ENCODE measurements at places on chromosomes 6 and 20. TPM values are rescaled to one million over a fixed set of nuclear protein-coding genes. Genes with fewer than 3 reads are reported as not detected.
A peak's percentile ranks its signal among the peaks of the same experiment; 100 is the strongest.

VGLL2 gene
- total RNA-seq: not detected

FBXO30 gene
- total RNA-seq: 9.6 TPM

RAB44 gene
- total RNA-seq: 0.14 TPM

SH3BGRL2 gene
- 93.3 TPM for total RNA-seq

GGTLC1 gene
- not detected for total RNA-seq

C6orf58 gene
- not detected for total RNA-seq

TRIM10 gene
- not detected for total RNA-seq

LY6G6D gene
- not detected for total RNA-seq

CCDC170 gene
- total RNA-seq: 0.32 TPM

FAM209A gene
- total RNA-seq: not detected

DNA sequence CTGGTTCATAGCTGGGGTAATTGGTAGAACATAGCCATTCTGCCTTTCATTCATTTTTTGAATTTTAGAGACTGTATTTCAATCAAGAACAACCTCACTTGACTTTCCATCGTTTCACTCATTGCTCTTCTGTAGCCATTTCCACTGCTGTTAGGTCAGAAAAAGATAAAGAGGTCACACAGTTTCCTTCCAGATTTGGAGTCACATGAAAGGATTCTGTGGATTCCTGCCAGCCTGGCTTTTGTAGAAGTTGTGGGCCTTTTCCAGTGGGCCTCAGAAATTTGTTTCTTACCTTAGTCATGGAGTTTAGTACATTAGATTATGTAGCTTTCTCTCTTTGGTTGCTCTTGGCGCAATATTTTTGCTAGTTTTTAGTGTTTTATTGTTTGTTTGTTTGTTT, 157.8 kb downstream of the SASH1 start:
- no peak for DNase-seq

DNA sequence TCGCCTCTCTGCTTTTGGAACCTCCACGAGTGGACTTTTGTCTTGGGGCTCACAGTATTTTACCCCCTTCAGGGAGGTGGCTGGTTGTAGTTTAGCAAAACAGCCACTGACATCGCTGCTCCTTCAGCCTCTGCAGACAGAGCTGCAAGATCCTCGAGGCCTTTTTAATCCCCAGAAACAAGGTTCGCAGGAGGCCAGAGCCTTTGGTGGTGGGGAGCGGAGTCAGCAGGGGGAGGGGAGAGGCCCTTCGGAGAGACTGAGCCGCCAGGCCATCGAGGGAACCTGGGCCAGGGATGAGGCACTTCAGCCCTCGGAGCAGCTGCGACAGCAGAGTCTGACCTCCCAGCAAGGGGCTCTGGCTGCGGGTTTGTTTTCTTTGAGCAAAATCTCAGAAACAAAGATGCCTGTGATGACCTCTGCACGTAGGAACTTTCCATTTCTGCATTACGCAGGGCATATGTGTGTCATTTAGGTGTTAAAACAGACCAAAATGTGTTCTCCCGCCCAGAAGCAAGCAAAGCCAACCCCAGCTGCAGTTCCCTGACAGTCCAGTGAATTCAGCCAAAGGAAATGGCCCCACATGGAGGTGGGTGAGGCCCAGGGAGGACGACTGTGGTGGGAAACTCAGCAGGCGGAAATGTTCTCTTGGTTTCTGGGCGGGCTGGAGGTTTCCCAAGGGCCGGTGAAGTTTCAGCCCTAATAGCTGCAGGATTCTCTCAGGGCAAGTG, 171.2 kb upstream of the SULF2 start:
- no peak for DNase-seq

DNA sequence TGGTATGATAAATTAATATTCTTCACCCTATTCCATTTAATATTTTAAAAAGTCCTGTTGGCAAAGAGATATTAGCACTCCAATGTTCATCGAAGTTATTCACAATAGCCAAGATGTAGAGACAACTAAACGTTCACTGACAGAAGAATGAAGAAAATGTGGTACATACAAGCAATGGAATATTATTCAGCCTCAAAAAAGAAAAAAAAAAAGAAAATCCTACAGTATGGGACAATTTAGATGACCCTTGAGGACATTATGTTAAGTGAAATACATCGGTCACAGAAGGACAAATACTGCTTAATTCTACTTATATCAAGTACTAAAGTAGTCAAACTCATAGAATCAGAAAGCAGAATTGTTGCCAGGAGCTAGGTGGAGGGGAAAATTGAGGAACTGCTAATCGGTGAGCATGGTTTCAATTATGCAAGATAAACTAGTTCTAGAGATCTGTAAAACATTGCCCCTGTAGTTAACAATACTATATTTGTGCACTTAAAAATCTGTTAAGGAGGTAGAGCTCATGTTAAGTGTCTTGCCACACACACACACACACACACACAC, 4.7 kb downstream of the GCLC start:
- DNase-seq: no peak

- DNase-seq: no peak
Observed at GRCh38 chr6:14379568-14379967, 262.0 kb downstream of the CD83 start.

DNA sequence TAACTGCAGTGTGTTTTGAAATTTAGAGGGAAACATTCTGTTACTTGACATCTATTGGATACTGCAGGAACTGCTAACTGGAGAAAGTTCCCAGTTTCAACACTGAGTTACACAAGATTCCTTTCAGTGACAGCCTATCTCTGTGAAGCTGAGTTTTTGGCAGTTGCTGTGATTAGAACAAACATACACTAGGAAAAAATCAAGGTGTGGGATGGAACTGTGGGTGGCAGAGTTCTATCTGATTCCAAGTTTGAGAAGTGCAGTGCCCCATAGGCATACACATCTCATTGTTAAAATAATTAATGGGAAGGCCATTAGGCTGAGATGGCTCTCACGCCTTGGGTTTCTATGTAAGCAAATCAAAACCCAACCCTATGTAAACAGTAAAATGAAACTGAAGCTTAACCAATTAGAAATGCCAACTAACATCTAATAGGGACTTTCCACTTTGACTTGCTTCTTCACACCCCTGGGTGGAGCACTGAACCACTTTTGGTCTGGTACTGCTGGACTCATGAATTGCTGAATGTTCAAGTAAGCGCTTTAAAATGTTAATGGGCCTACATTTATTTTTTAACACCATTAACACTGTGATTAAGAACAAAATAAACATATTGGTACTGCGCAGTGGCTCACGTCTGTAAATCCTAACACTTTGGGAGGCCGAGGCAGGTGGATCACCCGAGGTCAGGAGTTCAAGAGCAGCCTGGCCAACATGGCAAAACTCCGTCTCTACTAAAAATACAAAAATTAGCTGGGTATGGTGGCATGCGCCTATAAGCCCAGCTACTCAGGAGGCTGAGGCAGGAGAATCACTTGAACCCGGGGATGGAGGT, 55.2 kb upstream of the TBC1D7 start:
- peak; percentile 46 for DNase-seq

DNA sequence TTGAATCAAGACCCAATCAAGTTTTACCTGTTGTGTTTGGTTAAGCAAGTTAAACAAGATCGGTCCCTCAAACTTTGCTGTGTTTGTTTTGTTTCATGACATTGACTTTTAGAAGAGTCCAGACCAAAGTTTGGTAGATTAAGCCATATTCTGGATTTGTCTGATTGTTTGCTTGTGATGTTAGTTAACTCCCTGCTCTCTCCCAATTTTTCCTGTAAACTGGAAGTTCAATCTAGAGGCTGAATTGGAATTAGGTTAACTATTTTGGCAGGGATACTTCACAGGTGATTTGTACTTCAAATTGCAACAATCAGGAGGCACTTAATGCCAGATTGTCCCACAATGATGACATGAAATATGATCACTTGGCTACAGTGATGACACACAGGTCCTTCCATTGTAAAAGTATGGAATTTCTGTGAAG, 13.6 kb upstream of the SH3BGRL2 start:
- DNase-seq: peak; percentile 20

- no peak for DNase-seq
Observed at GRCh38 chr6:83424392-83425018, 6.3 kb downstream of the ME1 start.

DNA sequence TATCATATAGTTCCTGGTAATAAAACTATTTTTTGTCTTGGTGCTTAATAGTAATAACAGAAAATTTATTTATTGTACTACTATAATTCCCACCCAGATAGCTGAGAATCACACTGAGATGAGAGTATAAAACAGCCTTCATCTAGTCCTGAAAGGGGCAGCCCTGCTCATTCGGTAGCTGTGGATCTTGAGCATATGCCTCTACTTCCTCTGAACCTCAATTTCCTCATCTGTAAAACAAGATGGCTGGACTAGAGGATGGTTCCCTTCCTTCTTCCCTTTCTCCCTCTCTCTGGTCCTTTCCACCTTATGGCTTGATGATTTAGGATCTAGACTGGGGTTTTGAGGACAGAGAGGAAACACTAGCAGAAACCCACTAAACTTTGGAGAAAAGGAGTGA, 15.0 kb downstream of the FKBP5 start:
- no peak for DNase-seq

GRCh38 chr6:14756340-14756739, 489.5 kb upstream of the JARID2 start:
- no peak for DNase-seq

DNA sequence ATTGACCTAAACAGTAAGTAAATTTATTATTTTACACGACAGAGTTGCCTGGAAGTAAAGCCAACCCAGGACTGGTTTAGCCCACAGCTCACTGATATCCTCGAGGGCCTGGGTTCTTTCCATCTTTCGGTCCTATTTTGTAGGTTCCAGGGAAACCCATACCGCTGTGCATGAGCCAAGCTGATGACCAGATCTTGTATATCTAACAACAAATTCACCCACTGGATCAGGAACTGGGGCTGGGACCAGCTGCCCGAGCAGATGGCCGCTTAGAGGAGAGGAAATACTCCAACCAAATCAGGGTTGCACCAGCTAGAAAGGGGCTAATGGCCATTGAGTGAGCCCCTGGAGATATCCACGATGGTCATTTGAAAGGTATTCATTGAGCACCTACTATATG, 139.2 kb downstream of the BACH2 start:
- DNase-seq: no peak

GRCh38 chr20:45258664-45259063, 4.3 kb upstream of the SLPI start:
- no peak for DNase-seq

- no peak for DNase-seq
Observed at GRCh38 chr20:6632187-6632586, 135.3 kb upstream of the BMP2 start.

- DNase-seq: no peak
Observed at GRCh38 chr6:105644073-105644489, 241.2 kb upstream of the PREP start.

GRCh38 chr20:19815553-19815991, 57.5 kb downstream of the RIN2 start:
- DNase-seq: no peak

- DNase-seq: no peak
Observed at GRCh38 chr6:33424855-33425667, 5.2 kb downstream of the SYNGAP1 start.

DNA sequence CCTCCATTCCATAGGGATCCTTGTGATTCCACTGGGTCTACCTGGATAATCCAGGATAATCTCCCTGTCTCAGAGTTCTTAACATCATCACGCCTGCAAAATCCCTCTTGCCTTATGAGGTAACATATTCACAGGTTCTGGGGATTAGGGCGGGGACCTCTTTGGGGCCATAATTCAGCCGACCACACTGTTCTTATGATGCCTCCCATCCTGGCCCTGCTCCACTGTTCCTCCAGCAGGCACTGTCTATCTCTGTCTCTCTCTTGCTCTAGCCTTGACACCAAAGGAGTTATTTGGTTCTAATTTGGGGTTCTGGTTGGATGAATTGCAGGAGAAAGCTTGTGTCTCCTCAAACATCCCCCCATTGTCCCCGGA, 168.1 kb downstream of the NFATC2 start:
- DNase-seq: no peak

DNA sequence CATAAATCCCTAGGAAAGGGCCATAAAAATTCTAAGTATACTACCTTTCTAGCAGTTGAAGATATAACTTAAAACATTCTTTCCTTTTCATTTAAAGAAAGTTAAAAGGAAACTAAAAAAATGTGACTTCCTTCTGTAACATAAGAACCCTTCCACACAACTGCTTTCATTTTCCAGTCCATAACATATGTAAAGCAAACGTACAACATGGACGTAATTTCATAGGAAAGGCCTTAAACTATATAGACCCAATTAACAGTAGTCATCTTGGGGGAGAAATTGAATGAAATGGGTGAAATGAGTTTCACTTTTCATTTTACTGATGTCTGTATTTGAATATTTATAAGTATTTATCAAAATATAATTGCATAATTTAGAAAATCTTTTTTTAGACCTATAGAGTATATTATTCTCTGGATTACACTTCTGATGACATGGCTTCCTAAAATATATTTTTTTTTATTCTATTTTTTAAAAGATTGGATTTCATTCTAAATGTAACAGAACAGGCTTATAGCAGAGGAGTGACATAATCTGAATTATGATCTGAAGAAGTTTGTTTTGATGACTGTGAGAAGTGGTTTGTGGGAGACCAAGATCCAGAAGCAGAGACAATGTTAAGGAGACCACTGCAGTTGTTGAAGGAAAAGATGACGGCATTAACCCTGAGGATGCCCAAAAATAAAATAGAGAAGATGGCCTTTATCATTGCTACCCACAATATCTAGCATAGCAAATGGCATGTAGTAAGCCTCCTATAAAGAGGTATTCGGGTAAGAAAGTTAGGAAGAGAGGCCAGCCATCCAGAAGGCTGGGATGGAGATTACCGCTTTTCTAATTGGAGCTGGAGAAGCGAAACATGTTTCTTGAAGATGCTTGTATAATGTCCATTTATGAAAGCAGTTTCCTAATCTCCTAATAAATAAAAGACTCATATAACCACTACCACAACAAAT, 260.4 kb downstream of the PTPRK start:
- DNase-seq: no peak

GRCh38 chr20:56949318-56949717, 317.1 kb downstream of the BMP7 start:
- no peak for DNase-seq

- no peak for DNase-seq
Observed at GRCh38 chr6:126904176-126904575, 214.3 kb upstream of the RSPO3 start.

GRCh38 chr6:37019065-37019450, 13.6 kb downstream of the FGD2 start:
- DNase-seq: peak; percentile 44

GRCh38 chr6:161660666-161661571, 387.1 kb upstream of the AGPAT4 start:
- no peak for DNase-seq
